ENCODE measurements at places on chromosomes 2 and 18.
A peak's percentile ranks its signal among the peaks of the same experiment; 100 is the strongest.

DNA sequence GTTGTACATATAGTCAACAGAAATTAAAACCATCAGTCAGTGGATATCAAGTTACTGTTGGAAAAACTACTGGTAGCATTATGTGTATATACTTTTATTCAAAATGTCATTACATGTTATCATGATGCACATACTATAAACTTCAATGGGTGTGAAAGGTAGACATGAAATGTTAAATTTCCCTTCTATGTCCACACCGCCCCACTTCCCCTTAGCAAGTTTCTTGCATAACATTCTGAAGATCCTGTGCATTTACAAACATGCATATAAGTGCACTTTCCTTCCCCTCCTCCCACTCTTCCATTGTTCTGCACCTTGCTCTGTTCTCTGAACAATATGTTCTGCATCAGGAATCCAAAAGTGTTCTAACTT, 16.6 kb upstream of the HK2 start:
- DNase-seq, result no peak

- DNase-seq, result no peak
These were observed 1728.3 kb downstream of the SUCLG1 start for GRCh38 chr2:82730811-82731210.

- DNase-seq, result no peak
These were observed 46.6 kb downstream of the CCDC138 start for GRCh38 chr2:108833219-108833618.

- no peak for DNase-seq
These were observed 1464.9 kb downstream of the SUCLG1 start for GRCh38 chr2:82994151-82994550.

DNA sequence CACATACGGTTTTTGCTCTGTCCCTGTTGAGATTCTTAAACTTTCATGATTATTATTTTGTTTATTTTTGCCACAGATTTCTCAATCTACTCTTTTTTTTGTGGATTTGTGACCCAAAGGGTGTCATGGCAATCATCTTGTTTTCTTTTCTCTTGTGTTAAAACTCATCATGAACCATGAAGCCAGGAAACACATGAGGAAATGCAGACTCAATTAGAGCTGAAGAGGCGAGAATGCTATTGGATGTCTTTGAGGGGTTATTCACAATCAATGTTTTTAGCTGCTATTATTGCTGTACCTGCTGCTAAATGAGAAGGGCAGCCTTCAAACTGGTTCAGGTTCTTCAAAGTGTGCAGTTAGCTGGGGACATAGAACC, 99.5 kb upstream of the MMADHC start:
- DNase-seq, result no peak

GRCh38 chr2:102317715-102318114, 6.4 kb downstream of the IL1RL1 start:
- no peak for DNase-seq

DNA sequence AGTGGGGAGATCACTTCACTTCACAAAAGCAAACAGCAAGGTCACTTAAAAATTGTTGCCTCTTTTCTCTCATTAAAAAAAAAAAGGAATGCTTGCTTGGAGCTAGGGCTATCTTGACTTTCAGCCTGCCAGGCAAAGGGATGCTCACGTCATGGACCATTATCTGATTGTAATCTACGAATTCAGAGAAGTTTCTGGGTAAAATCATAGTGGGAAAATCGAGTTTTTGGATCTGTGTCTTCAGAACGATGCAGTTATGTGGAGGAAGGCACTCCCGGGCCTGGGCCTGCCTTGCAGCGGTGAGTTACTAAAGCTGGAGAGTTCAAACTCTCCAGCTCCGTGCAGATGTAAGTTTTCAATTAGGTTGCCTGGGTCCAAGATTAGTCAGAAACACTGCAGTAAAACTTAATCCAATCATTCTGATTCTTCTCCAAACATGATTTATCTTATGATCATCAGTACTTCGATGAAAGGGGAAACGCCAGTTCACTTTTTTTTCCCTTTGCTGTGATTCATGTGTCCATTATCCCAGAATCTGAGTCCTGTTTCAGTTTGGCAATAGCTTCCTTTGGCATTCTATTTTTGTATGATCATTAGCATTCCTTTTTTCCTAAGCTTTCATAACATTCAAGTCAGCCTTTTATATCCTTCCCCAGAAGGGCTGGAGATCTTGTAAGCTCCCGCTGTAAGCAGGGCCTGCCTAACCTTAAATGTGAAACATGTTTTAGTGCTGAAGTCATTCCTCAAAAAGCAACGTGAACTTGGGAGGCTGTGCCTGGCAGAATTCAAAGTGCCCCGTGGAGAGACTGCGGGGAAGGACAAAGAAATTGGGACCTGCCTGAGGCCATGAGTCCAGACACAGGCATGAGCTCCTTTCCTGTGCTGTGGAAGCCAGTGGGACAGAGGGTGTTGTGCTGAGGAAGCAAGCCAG, 119.3 kb upstream of the TWIST2 start:
- DNase-seq, result no peak

DNA sequence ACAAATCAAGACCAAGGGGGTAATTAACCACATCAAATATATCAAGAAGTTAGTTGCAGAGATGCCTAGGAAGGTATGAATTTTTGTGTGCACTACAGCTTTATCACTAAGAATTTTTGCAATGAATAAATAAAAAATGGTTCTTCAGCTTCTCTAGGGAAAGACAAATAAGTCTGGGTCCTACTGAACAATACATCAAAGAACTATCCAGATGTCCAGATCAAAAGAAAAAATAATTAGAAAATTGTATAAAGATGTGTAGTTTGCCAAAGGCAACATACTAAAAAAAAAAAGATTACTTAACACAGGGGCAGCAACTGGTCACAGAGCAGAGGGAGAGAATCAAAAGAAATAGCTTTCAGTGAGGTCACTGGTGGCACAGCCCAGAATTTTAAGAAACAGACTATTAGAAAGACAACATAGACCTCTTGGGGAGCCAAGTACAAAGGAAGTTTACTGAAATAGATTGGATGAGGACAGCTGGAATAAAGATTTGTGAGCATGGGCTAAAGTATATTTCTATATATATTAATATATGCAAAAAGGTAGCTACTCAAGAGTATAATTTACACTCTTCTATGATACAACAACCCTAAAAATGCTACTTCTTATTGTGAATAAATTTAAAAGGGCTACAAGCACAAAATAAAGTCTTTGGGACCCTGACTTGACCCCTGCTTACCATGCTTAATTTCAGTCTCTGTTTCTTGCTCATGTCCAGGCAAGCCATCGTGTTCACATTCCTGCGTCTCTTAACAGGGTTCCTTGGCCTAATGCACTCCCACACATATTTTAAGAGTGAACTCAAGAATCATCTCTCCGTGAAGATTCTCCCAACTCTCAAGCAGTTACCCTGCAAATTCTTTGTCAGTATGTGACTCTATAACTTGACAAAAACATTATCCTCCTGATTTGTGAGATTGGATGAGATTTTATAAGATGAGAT, 99.0 kb upstream of the GRB14 start:
- no peak for DNase-seq

GRCh38 chr2:96977631-96978195, 8.7 kb downstream of the FAM178B start:
- no peak for DNase-seq

DNA sequence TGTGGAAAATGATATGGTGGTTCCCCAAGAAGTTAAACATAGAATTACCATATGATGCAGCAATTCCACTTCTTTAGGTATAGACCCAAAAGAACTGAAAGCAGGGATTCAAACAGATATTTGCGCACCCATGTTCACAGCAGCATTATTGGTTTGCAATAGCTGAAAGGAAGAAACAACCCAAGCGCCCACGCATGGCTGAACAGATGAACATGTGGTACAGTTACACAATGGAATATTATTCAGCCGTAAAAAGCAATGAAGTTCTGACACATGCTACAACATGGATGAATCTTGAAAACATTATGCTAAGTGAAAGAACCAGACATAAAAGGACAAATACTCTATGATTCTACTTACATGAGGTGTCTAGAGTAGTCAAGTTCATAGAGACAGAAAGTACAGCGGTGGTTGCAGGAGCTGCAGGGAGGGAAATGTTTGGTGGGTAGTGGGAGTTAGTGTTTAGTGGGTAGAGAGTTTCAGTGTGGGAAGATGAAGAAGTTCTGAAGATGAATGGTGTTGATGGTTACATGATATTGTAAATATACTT, 26.7 kb upstream of the ASPRV1 start:
- DNase-seq, result no peak

- peak; percentile 14 for DNase-seq
These were observed 37.9 kb downstream of the MTERF4 start for GRCh38 chr2:241064008-241064801.

GRCh38 chr2:192899466-192899865, 704.7 kb upstream of the TMEFF2 start:
- DNase-seq, result no peak

GRCh38 chr2:101710036-101710435, 12.5 kb downstream of the MAP4K4 start:
- DNase-seq, result no peak

- no peak for DNase-seq
These were observed 58.8 kb upstream of the B3GNT7 start for GRCh38 chr2:231336700-231337099.

- no peak for DNase-seq
These were observed 279.2 kb downstream of the CTNNA2 start for GRCh38 chr2:79792090-79792489.

DNA sequence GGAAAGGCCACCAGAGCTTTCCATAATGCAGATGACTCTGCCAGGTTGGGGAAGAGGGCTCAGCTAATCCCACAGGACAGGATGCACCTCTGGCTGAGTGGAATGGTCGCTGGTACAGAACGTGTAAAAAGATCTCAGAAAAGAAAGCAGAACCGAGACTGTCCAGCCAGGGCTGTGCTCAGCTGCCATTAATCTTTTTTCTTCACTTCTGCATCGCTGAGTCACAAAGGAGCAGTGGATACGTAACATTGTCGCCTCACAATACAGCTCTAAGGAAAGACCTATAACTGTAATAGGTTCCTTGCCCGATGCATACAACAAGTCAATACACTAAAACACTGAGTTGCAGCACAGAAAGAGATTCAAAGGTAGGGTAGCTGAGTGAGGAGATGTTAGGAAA, 354.2 kb downstream of the EN1 start:
- DNase-seq, result no peak

GRCh38 chr2:196410008-196410407, 229.5 kb upstream of the CCDC150 start:
- no peak for DNase-seq

DNA sequence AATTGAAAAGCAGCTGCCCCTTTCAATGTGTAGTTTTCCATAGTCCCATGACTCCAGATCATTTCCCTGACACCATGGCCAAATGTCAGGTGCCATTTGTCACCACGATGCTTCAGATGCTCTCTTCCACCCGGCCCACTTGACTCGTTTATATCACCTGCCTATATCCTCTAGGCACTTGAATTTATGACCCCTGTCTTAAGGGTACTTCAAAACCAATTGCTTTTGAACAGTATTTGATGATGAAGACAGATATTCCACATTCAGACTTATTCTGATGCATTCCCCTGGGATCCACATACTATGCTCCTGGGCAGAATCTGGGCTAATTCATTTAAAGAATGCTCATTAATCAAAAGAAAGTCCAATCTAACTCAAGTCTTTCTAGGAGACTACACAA, 16.9 kb upstream of the RHBDD1 start:
- no peak for DNase-seq

GRCh38 chr2:58539973-58540372, 298.8 kb upstream of the FANCL start:
- no peak for DNase-seq

DNA sequence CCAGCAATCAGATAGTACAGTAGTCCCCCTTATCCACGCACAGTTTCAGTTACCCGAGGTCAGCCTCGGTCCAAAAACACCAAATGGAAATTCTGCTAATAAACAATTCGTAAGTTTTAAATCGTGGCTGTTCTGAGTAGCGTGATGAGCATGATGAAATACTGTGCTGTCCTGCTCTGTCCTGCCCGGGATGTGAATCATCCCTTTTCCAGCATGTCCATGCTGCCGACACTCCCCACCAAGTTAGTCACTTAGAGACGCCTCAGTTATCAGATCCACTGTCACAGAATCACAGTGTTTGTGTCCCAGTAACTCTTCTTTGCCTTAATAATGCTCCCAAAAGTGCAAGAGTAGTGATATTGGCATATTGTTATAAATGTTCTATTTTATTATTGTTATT, 62.1 kb downstream of the MEX3C start:
- no peak for DNase-seq

GRCh38 chr2:200640901-200641300, 55.1 kb downstream of the AOX1 start:
- DNase-seq, result no peak

GRCh38 chr18:49967171-49967570, 153.8 kb upstream of the ACAA2 start:
- no peak for DNase-seq

- no peak for DNase-seq
These were observed 110.0 kb downstream of the OSBPL6 start for GRCh38 chr2:178304333-178304732.

DNA sequence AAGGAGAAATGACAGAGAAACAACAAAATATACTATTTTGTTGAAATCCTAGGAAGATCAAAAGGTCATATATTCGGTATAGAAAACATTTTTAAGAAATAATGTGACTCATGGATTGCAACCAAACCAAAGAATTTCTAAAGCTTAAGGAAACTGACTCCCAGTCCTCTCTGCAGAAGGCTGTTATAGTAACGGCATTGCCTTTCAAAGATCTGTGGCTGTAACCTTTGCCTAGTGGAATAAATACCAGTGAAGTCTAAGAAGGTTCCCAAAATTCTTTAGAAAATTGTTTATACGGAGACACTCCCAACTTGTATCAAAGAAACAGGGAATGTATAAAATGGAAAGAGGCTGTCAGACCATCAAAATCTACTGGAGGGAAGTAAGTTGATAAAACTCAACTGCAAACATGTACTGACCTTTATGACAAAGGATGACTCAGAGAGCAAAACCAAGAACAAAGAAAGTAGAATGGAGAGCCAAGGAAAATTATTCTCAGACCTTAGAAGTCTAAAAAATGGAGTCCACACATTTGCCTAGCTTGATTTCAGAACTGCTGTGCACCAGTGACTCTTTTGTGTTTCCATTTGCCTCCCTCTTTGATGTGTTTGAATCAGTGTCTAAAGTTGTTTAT, 48.6 kb upstream of the FSIP2 start:
- no peak for DNase-seq

DNA sequence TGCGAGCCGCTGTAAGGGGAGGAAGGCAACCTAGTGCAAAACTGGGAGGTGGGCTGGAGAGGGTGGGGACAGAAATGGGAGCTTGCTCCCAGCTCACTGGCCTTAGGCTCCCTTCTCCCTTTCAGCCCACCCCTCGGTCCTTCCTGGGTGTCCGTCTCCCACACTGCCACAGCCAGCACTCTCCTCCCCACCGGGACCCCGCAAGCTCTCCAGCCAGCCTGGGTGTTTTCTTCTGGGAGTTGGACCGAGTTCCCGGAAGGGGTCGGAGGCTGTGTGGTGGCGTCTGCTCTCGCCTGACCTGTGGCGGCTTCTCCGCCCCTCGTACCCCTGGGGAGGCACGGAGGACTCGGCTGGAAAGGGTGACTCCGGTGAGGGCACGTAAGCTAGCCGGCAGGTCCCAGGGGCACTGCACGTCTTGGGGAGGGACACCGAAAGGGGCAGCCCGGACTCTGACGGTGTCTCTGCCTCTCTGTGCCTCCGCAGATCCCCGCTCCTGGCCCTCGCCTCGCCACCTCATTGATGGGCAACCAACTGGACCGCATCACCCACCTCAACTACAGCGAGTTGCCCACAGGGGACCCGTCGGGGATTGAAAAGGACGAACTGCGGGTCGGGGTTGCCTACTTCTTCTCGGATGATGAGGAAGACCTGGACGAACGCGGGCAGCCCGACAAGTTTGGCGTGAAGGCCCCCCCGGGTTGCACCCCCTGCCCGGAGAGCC, 1.1 kb downstream of the LRATD1 start:
- DNase-seq, result no peak

- DNase-seq, result no peak
These were observed 1262.9 kb downstream of the SUCLG1 start for GRCh38 chr2:83196225-83196624.

Data from stimulated activated CD8-positive, alpha-beta memory T cell treated with anti-CD3 and anti-CD28 coated beads, Interleukin-7, amount 100 ng/mL, for 48 hours (primary cell).